ENCODE measurements at places on chromosomes 16 and 17. TPM values are rescaled to one million over a fixed set of nuclear protein-coding genes. Genes with fewer than 3 reads are reported as not detected.

DNA sequence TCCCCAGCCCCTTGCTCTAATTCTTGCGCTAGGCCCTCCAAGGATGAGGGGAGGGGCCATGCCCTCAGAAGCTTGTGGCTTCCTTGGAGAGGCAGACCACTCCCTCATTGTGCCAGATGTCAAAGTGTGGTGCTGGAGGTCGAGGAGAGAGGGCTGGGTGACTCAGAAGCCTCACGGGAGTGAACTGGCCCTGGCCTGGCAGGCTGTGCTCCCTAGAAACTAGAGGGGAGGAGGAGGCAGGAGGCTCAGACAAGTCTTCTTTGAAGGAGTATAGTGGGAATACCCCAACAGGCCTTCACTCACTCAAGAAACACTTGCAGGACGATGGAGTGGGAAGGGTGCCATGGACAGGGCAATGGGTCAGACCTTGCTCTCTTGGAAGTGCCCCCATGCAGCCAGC, 18.5 kb downstream of the ANKRD40 start:
- DNase-seq, result no peak

KRTAP3-2 gene
- total RNA-seq, result not detected

GRCh38 chr17:39926588-39927100, 757 bp downstream of the ORMDL3 start:
- peak; percentile 78 for DNase-seq

- no peak for DNase-seq
Measured at GRCh38 chr17:47064684-47065083, 85.6 kb upstream of the RPRML start.

DNA sequence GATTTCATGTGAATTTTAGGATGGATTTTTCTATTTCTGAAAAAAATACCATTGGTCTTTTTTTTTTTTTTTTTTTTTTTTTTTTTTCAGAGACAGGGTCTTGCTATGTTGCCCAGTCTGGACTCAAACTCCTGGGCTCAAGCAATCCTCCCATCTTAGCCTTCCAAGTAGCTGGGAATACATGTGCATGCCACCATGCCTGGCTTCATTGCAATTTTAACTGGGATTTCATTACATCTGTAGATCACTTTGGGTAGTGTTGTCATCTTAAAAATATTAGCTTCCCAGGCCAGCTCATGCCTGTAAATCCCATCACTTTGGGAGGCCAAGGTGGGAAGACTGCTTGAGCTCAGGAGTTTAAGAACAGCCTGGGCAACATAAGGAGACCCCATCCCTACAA, 54.8 kb downstream of the TOM1L2 start:
- DNase-seq, result no peak

- no peak for DNase-seq
Measured at GRCh38 chr17:2194889-2195335, 108.7 kb downstream of the SMG6 start.

ST6GALNAC2 gene
- not detected for total RNA-seq

DNA sequence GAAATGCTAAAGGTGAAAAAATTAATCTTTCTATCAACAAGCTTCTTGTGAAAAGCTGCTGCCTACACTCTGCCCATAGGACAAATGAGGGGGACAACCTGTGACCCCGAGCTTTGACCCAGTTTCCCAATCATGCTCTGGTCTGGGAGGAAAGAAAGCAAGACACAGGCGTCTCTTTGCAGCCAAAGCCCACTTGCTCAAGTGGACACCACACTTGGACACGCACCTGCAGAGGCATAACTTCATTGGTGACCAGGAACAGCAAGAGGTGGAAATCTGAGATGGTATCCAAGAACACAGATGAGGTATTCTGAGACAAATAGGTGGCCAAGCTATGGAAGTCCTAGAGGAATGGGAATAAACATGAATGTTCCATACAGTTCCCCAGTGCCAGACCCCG, 15.0 kb upstream of the FAAP100 start:
- no peak for DNase-seq

GRCh38 chr17:43966276-43966675, 12.5 kb upstream of the PYY start:
- DNase-seq, result no peak

DNAH9 gene
- total RNA-seq, result not detected

GRCh38 chr16:49469930-49470451, 96.4 kb downstream of the C16orf78 start:
- no peak for DNase-seq

DNA sequence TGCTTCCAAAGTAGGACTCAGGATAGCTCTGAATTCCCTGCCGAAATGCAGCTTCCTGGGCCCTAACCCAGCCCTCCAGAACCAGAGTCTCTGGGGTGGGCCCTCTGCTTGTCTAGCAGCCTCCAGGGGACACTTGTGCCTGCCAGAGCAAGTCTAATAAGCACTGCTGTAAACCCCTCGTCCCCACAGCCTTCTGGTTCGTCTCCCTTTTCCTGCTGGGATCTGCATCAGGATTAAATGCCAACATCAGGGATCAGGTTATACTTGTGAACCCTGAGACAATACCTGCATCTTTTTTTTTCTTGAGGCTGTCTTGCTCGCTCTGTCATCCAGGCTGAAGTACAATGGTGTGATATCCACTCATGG, 282.0 kb downstream of the SEC14L1 start:
- DNase-seq, result no peak

- DNase-seq, result peak; percentile 93
Measured at GRCh38 chr16:15961060-15961511, 11.7 kb downstream of the ABCC1 start.

DNA sequence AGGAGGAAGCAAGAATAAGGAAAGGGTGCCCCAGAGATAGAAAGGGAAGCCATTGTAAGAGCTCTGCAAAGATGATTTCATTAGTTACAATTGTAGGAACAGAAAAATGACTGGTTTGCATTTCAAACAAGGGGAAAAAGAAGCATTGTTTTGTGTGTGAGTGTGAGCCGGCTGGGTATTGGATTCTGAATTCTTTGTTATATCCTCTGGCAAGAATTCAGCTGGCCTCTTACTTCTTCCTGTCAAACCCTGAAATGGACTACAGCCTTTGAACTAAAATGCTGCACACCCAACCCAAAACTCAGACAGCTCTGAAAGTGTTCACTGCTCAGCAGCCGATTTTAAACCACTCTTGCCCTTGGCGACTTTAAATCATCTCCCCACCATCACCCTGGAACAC, 461.3 kb downstream of the PMP22 start:
- no peak for DNase-seq

DNA sequence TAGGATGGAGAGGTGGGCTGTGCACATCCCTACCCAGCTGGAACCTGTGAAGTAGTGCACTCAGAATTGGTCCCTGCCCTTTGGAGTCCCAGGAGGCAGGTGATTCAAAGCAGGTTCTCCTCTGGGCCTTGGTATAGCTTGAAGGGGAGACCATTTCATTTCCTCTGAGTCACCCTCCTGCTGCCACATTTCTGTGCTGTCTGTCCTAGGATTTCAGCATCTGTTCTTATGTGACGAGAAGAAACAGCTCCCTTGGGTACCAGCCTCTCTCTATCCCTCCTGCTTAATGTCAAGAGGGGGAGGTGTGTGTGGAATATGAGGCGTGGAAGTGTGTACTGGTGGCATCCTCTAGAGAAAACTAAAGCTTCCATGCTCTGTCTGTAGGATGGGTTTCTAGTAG, 5.0 kb upstream of the NFE2L1 start:
- DNase-seq, result no peak

NRN1L gene
- total RNA-seq, result not detected

DNA sequence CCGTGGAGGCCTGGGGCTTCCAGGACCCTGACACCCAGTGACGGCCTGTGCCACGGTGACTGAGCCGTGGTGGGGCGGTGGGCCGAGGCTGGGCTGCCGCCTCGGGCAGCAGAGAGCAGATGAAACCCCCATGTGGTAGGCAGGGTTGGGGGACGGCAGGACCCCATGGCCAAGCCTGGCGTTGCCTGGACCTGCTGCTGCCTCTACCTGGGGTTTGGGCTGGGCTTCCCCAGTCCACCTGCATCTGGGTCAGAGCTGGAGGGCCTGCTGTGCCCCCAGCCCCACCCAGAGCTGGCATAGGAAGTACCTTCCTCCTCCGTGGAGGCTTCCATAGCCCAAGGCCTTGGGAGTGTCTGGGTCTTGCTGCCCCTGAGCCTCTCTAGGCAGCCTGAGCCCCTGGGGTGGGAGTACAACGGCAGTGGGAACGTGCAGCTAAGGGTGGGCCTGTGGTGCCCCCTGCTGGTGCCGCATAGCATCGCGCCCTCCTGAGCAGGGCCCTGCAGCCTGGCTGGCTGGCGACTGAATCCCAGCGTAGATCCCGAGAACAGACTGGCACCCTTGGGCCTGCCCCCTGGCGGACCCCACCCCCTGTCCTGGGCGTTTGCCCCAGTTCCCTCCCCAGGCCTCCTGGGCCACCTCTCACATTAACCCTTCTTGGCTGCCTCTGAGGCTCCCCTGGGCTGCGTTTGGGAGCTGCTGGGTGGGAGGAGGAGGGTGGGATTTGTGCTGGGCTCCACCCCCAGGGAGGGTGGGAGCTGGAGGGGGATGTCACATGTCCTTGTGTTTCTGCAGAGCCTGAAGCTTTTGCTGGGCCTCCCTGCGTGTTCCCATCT, 12.6 kb upstream of the ATP6V0C start:
- DNase-seq, result peak; percentile 84

Data from activated naive CD4-positive, alpha-beta T cell treated with anti-CD3 and anti-CD28 coated beads for 36 hours (primary cell).